CD4-positive, alpha-beta memory T cell (primary cell): ENCODE measurements at places on chromosomes 2 and 18.
A peak's percentile ranks its signal among the peaks of the same experiment; 100 is the strongest.

DNA sequence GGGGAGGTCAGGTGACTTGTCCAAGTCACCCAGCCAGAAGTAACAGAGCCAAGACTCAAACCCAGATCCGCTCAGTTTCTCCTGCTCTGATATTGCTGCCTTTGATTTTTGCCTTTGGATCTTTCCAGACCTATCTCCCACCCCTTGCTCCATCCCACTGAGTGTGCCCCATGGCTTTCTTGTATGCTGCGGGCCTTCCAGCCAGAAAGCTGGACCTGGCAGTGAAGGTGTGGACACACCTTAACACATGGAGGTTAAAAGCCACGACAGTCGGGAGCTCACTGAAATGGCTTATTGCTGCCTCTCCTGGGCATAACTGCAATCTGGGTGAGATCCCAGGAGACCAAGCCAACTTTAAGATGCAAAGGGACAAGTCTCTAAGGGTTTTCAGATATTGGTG is 86.7 kb downstream of the LONRF2 start:
- DNase-seq = no peak

DNA sequence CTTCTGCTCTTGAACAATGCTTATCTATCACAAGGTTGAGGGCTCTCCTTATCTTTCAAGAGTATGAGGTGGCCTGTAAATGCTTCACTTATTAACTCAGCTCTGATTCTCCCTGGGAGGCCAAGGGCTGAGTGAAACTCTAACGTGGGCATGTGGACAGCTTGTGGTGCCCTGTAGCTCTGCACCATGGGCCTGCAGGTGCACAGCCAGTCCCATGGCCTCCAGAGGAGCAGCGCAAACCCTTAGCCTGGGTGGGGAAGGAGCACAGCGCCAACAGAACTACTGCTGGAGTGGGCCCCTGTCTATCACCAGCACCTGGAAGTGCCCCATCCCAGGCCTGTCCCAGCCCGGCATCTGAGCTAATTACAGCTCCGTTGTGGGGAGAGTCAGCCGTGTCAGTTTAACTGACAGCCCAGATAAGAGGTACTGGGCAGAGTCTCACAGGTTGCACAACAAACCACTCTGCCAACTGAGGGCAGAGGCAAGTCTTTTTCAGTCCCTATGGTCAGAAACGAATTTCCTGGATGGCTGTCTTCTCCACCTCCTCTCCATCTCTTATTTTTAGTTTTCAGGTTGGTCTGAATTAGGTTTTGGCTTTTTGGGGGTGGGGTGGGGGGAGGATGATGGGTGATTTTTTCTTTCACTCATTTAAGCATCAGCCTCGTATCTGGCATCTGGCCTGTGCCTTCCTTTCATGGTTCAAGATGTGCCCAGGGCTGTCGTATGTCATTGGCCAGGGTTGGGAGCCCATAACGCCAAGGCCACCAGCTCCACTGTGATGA is 219.5 kb downstream of the BCL2 start:
- DNase-seq = no peak

DNA sequence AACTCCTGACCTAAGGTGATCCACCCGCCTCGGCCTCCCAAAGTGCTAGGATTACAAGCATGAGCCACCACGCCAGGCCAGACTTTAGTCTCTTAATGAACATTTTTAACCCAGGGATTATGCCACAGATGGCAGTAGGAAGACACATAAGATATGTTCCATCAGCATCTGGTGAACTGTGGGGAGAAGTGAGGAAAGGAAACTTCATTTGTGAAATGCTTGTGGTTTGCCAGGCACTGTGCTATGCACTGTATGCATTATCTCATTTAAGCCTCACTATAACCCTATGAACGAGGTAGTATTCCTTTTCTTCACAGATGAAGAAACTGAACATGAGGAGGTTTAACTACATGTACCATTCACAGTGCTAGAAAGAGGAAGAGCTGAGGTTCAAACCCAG is 29.3 kb downstream of the PTRHD1 start:
- DNase-seq = no peak

- peak; percentile 17 for DNase-seq
Measured at GRCh38 chr2:101900375-101900774, 91.4 kb upstream of the IL1R2 start.

GRCh38 chr2:236179236-236180075 is 11.3 kb upstream of the GBX2 start:
- DNase-seq = no peak

DNA sequence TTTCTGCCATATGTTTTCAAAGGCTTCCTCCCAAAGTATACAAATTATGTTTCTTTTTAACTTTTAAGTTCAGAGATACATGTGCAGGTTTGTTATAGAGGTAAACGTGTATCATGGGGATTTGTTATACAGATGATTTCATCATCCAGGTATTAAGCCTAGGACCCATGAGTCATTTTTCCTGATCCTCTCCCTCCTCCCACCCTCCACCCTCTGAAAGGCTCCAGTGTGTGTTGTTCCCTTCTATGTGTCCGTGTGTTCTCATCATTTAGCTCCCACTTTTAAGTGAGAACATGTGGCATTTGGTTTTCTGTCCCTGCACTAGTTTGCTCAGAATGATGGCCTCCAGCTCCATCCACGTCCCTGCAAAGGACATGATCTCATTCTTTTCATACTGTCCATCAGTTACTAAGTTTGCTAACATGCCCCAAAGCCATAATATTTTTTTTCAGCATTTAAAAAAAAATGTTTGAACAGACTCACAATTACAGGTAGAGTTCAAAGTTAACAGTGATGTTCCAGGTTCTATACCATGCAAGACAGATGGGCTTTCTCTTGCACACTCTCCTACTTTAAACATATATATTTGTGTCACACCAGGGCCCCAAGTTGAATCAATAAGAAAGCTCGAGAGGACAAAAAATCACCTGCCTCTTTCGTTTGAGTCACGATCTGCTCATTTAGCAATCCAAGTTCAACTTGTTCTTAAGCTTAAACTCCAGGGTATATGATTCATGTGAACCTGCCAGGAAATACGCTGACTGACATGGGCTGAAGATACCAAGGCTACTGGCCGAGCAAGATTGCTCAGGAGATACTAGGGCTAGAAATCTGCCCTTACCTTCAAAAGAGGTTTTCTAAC is 77.6 kb downstream of the AP1S3 start:
- no peak for DNase-seq

- DNase-seq = no peak
Measured at GRCh38 chr18:43574974-43575373, 297.7 kb upstream of the SYT4 start.

- DNase-seq = no peak
Measured at GRCh38 chr2:236485519-236485918, 84.1 kb upstream of the ACKR3 start.

DNA sequence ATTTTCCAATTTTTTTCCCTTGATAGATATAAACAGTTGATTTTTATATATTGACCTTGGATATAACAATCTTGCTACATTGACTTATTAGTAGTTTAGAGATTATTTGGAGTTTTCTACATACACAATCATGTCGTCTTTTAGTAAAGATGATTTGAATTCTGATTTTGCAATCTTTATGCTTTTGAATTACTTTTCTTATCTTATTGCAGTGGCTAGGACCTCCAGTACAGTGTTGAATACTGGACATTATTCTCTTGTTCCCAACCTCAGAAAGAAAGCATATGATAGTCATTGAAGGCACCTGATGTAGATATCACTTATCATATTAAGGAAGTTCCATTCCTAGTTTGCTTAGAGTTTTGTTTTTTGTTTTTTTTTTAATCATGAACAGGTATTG is 90.2 kb downstream of the RAB3GAP1 start:
- DNase-seq = no peak

GRCh38 chr2:232028071-232028470 is 66.6 kb downstream of the DIS3L2 start:
- no peak for DNase-seq

GRCh38 chr2:212797484-212798205 is 259.0 kb upstream of the ERBB4 start:
- DNase-seq = no peak

GRCh38 chr18:58216071-58216481 is 172.1 kb downstream of the NEDD4L start:
- no peak for DNase-seq

DNA sequence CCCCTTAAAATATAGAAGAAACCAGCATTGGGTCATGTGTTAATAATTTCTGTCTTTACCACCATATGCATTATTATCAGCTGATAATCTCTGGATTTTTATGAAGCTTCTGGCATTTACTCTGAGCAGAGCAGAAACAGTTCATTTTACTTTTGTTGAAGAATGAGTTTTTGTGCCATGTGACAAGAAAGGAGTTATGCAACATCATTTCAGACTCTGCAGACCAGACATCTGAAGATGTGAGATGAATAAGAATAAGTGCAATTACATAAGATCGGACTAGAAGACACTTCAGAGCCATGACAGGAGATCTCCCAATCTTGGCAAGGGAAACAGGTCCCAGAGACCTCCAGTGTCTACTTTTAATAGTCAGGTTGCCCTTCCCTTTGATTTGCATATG is 869.4 kb upstream of the VRK2 start:
- DNase-seq = no peak

DNA sequence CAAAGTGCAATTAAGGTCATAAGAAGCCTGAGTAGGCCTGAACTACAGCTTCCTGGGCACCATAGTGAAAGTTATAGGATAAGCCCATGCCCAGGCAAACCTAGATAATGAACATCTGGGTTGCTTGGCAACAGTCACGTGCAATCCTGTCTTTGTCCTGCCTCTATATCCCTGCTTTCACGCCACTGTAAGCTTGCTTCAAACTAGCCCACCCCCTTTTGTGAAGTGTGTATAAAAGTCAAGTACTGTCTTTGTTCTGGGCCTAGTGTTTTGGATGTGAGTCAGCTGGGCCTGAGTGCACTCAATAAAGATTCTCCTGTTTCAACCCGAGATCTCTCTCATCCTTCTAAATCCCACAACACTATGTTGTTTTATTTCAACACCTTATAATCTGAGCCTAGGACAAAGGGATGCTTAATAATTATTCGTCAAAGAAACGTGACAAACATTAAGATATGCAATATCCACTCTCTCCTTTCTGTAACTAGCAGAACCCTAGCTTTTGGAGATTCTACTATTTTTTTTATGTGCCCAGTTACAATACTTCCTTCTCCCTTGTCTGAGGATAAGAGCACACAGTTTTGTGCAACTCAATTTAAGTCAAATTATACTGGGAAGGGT is 927.8 kb downstream of the SUCLG1 start:
- DNase-seq = no peak

- DNase-seq = no peak
Measured at GRCh38 chr2:42012651-42013050, 35.2 kb upstream of the PKDCC start.

- no peak for DNase-seq
Measured at GRCh38 chr2:10781746-10782145, 30.8 kb downstream of the PDIA6 start.

- no peak for DNase-seq
Measured at GRCh38 chr2:215434447-215435279, 1.2 kb downstream of the FN1 start.

GRCh38 chr2:236557306-236558030 is 12.2 kb upstream of the ACKR3 start:
- no peak for DNase-seq

GRCh38 chr18:79645291-79645983 is 34.2 kb upstream of the CTDP1 start:
- no peak for DNase-seq

GRCh38 chr2:31962757-31963361 is 47.9 kb downstream of the MEMO1 start:
- no peak for DNase-seq

GRCh38 chr2:238905644-238906043 is 57.8 kb downstream of the TWIST2 start:
- no peak for DNase-seq

DNA sequence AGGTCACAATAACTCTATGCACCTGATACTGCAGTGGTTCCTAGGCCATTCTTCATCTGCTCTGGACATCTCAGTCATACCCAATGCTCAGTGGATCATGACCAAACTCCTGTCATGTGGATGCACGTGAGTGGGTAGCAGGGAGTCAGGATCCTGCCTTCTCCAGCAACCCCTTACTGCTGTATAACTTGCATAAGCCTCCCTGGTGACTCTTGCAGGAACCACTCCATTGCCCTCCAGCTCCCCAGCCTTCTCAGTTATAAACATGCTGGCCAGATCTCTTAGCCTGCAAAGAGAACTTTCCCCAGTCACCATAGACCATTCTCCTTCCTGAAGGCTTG is 98.6 kb upstream of the ZNF397 start:
- DNase-seq = no peak

DNA sequence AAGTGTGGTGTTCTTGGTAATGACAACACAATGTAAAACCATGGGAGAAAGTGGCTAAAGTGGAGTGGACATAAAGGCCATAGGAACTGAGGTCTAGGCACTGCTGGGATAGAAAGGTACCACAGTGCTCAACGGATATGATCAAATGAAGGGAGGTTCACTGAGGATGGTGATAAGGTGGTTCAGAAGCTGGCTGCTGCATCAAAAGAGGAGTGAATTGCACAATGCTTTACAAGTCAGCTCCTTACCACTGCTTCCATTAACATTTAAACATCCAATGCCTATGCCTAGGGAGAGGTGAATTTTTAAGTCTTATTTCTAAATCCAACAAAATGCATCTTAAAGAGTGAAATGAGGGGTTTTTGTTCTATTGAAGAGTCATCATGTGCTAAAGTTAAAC is 100.1 kb upstream of the ITGB6 start:
- no peak for DNase-seq

DNA sequence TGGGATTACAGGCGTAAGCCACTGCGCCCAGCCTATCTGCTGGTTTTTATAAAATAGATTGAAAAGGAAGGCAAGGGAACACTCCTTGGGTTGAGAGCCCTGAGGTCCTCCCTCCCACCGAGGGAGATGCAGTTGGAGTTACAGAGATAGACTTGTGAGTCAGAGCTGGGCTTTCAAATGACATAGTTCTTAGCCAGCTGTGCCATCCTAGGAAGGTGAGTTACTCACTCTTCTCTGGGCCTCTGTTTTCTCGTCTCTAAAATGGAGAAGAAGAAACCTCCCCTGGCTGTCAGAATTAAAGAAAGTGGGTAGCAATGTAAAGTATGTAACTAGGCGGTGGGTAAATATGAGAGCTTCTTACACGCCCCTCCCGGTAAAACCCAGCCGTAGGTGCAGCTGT is 2.4 kb downstream of the LRRFIP1 start:
- DNase-seq = no peak

DNA sequence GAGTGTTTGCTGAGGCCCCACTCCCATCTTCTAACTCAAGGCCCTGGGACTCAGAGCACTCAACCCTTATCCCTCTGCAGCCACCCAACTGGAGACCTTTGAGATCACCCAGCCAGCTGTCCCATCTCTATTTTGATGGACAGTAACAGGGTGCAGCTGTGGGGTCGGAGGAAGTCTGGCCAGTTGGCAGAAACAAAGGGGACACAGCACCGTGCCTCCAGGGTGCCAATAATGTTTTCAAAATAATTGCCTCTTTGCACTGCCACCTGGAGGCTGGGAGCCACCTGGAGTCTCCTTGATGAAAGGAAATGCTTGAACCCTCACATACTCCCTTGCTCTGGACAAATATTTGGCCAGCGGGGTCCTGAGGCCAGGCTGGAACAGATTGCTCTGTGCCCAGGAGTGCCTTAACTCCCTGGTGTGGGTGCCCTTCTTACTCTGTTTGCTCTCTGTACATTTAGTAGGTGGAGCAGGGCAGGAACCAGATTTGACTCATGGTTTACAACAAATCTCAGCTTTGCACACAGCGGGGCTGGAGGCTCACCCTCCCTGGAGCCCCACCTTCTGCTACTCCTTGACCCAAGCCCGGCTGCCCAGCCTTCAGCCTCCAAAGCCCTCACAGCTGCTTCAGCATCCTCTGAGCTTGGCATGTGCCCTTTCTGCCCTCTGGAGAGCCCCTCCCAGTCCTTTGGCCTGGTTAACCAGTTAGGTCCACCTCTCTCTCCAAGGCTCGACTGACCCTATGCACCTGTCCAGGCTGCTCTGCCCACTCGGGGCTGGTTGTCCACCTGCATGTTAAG is 17.2 kb downstream of the MAL start:
- no peak for DNase-seq
